Inflammatory macrophage treated with lipopolysaccharide for 1 hour (primary cell): ENCODE measurements at places on chromosomes 2 and 18.

- no peak for DNase-seq
Measured at GRCh38 chr2:10465910-10466309, 17.8 kb upstream of the ODC1 start.

DNA sequence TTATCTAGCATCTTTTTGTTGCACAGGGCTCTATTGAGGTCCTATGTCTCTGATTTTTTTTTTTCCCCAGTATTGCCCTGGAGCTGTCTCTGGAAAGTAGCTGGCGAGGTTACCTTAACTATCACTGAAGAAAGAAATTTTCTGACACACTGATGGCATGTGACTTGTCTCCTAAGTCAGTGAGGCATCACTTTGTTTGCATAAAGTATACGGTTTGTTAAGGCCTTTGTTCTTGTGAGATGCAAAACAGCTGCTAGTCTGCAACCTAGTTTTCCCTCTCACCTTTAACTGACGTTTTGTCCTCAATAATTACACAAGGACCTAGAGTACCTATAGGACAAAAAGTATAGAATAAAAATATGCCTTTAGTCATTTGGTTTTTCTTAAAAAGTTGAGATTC, 41.8 kb downstream of the UBXN4 start:
- no peak for DNase-seq

- DNase-seq, result peak; percentile 35
Measured at GRCh38 chr18:57084331-57085271, 62.3 kb upstream of the BOD1L2 start.

GRCh38 chr18:63514888-63515678, 27.1 kb upstream of the SERPINB12 start:
- no peak for DNase-seq

GRCh38 chr2:99888617-99889016, 253.8 kb downstream of the AFF3 start:
- no peak for DNase-seq

DNA sequence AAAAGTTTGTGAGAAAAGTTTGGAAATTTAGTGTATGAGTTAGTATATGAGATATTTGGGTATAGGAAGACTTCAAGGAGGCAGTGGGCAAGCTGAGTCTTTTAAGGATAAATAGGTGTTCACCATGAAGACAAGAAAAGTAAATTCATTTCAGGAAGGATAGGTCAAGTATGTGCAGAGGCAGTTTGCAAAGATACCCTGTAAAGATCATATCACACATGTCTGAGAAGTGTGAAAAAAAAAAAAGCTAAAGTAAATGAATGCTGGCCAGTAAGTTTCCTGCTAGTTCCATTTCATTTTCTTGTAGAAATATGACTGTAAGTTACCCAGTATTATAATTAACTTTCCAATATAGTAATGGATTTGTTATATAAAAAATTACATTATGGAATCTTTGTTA, 131.0 kb downstream of the PHLPP1 start:
- DNase-seq, result no peak

DNA sequence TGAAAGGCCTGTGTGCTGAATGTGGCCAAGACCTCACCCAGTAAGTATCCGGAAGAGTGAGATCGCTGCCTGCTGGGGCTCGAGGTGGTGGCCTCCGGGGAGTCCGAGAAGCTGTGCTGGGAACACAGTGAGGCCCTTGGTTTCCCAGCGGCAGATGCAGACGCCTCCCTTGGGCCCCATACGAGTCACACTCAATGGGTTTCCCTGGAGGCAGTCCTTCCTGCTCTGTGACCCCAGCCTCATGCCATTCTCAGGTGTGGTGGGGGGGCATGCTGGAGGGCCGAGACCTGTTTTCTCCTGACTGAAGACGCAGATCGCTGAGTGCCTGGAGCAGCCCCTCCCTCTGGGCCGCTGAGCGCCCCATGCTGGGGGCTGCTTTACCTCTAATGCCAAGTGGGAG, 15.7 kb downstream of the CTDP1 start:
- no peak for DNase-seq

GRCh38 chr2:220396287-220396686, 768.9 kb downstream of the SLC4A3 start:
- no peak for DNase-seq

DNA sequence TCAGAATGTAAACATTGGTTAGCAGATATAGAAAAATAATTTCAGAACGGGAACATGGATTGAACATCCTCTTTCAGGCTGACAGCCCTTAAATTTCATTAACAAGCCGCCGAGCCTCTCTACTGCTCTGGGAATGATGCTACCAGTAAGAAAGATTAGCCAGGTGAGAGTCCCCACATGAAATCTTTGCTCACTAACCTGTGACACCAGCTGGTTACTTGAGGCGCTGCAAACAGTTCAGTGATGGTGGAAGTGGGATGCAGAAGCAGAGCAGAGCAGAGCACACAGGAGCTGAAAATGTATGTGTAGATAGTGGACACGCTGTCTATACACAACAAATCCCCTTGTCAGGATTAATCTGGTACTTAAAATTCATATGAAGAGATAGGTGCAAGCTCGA, 721.1 kb downstream of the DPP10 start:
- DNase-seq, result no peak

GRCh38 chr18:57904535-57904934, 101.4 kb upstream of the ATP8B1 start:
- DNase-seq, result no peak

DNA sequence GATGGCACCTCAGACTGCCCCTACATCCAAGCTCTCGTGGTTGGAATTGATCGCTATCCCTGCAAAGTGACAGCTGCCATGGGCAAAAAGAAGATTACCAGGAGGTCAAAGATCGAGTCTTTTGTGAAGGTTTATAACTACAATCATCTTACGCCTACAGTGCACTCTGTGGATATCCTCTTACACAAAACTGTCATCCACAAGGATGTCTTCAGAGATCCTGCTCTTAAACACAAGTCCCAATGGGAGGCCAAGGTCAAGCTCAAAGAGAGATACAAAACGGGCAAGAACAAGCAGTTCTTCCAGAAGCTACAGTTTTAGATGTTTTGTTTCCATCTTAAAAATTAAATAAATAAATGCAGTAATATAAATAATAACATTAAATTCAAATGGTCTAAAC, 45.4 kb downstream of the INO80D start:
- DNase-seq, result no peak

DNA sequence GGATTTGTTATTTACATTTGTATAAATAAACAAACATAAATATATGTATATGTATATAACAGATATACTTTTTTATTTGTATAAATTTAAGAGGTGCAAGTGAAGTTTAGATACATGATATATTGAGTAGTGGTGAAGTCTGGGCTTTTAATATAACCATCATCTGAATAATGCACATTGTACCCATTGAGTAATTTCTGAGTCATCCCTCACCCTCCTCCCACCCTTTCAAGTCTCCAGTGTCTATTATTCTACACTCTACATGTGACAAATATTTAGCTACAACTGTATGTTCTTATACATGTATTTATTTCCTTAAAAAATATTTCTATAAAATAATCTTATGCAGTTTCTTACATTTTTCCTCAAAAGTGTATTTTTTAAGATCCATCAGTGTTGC, 358.7 kb upstream of the TFPI start:
- no peak for DNase-seq

DNA sequence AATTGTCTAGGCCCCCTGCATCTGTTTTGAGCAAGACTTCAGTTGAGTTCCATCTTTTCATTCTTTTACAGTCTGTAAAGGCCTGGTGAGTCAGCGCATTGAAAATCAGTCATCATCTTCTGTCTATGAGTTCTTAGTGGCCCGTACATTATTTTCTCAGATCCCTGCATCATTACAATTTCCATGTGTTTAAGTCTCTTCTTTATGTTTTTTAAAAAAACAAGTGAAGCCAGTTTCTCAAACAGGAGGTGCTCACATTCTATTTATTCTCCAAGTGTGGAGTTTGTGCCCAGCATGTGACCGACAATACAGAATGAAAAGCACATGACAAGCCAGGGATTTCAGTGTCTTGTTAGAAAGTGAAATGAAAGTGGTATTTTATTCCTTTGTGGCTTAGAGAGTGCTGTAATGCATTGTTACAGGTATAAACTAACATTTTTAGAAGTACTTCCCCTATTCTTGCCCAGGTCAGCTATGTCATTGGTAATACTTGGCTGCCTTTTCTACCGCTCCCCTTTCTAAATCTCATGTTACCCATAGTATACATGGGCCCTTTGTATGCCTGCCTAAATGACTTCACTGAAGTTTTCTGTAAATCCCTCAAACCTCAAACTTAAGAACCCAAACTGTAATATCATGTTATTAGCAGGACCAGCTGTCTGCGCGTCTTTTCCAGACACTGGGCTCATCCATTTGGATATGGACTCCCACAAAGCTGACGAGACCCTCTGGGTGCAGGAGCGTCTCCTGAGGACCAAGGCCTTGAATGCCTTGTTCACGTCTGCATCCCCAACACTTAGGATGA, 67.6 kb downstream of the FEZ2 start:
- DNase-seq, result peak; percentile 11
